Muscle of arm (tissue), 14 donors: ENCODE measurements at places on chromosomes 16 and 17. TPM values are rescaled to one million over a fixed set of nuclear protein-coding genes. Genes with fewer than 3 reads are reported as not detected.

The KLHL36 gene
- polyA plus RNA-seq: 13.0 TPM

The PLK1 gene
- polyA plus RNA-seq: 14.1 TPM

The NME4 gene
- polyA plus RNA-seq: 89.6 TPM

The XYLT1 gene
- polyA plus RNA-seq: 6.6 TPM

The RCVRN gene
- 0.76 TPM for polyA plus RNA-seq

The SLFN14 gene
- polyA plus RNA-seq: 0.30 TPM

The PSMC3IP gene
- polyA plus RNA-seq: 10.4 TPM

The TBX6 gene
- polyA plus RNA-seq: 0.39 TPM

The CCDC144A gene
- 4.3 TPM for polyA plus RNA-seq

The SLC2A4 gene
- 27.4 TPM for polyA plus RNA-seq

The SOST gene
- not detected for polyA plus RNA-seq

The TSPAN10 gene
- 1.2 TPM for polyA plus RNA-seq

The KRTAP4-4 gene
- polyA plus RNA-seq: not detected

The OR3A3 gene
- polyA plus RNA-seq: not detected

The SLFN13 gene
- polyA plus RNA-seq: not detected

The CAPNS2 gene
- polyA plus RNA-seq: 13.0 TPM

The MC1R gene
- 2.2 TPM for polyA plus RNA-seq

The KRT40 gene
- 8.3 TPM for polyA plus RNA-seq

The SUPT6H gene
- 40.9 TPM for polyA plus RNA-seq

The TCAP gene
- polyA plus RNA-seq: 455 TPM

The ASIC2 gene
- polyA plus RNA-seq: not detected

The CDH16 gene
- not detected for polyA plus RNA-seq

The KRT13 gene
- polyA plus RNA-seq: not detected

The PRM2 gene
- not detected for polyA plus RNA-seq

The RNF227 gene
- polyA plus RNA-seq: not detected

The JPH3 gene
- 0.41 TPM for polyA plus RNA-seq

The SOX9 gene
- polyA plus RNA-seq: 9.3 TPM

The DHRS7C gene
- polyA plus RNA-seq: 114 TPM

The LYRM9 gene
- 13.8 TPM for polyA plus RNA-seq

The C17orf107 gene
- polyA plus RNA-seq: 1.5 TPM

The HBZ gene
- polyA plus RNA-seq: 2.9 TPM

The LITAFD gene
- polyA plus RNA-seq: not detected

The ZNF205 gene
- 12.4 TPM for polyA plus RNA-seq

The KRT23 gene
- not detected for polyA plus RNA-seq

The ADAMTS18 gene
- 0.72 TPM for polyA plus RNA-seq

The SLC9A5 gene
- 1.4 TPM for polyA plus RNA-seq

The OSGIN1 gene
- polyA plus RNA-seq: 0.38 TPM
